ENCODE measurements at places on chromosomes 16 and 17.

DNA sequence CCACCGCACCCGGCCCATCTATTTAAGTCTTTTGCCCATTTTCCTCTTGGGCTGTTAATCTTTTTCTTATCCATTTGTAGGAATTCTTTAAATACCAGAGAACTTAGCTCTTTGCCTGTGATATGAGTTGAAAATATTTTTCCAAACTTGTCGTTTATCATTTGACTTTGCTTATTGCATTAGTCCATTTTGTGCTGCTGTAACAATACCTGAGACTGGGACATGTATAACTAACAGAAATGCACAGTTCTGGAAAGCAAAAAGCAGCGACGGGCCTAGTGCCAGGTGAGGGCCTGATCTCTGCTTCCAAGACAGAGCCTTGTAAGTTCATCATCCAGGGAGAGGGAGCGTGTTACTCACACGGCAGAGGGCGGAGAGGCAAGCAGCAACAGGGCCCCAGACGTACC is 25.6 kb upstream of the BHLHA9 start:
- no peak for DNase-seq

- DNase-seq, result peak; percentile 22
Measured at GRCh38 chr17:52383493-52384100, 225.1 kb upstream of the CA10 start.

GRCh38 chr16:68116256-68116867 is 31.2 kb downstream of the NFATC3 start:
- DNase-seq, result peak; percentile 28

DNA sequence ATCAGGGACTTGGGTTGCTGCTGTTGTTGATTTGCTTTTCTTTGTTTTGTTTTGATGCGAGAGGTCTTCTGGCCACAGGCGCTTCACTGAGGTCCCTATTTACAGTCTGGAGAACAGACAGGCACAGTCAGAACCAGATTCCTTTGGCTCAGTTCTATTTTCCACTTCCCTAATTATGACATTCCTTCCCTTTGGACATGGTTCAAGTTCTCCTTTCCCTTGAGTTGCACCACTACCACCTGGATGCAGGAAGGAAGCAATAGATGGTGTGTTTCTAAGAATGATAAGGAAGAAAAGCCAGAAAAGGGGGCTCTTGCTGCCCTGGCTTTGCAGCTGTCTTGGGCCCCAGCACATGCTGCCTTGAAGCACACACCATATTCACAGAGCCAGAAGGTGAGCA is 160.6 kb downstream of the MAF start:
- no peak for DNase-seq

DNA sequence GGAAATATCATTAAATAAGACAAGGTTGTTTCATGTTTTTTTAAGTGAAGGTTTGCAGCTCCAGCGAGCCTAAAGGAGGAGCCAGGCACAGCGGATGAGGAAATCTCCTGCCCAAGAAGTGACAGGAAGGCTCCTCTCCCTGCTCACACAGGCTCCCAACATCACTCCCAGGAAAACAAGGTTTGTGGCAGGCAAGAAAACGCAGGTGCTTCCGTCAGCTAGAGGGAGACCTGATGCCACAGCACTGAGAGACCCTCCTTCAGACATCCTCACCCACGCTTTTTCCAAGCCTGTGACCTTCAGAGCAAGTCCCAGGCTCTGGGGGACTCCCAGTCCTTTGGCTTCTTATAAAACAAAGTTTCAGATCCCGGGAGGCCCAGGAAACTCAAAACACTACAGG is 89.7 kb downstream of the ZNF423 start:
- no peak for DNase-seq

GRCh38 chr16:85390511-85391174 is 222.5 kb upstream of the GSE1 start:
- DNase-seq, result peak; percentile 86

GRCh38 chr17:5775098-5775497 is 190.8 kb upstream of the NLRP1 start:
- no peak for DNase-seq

DNA sequence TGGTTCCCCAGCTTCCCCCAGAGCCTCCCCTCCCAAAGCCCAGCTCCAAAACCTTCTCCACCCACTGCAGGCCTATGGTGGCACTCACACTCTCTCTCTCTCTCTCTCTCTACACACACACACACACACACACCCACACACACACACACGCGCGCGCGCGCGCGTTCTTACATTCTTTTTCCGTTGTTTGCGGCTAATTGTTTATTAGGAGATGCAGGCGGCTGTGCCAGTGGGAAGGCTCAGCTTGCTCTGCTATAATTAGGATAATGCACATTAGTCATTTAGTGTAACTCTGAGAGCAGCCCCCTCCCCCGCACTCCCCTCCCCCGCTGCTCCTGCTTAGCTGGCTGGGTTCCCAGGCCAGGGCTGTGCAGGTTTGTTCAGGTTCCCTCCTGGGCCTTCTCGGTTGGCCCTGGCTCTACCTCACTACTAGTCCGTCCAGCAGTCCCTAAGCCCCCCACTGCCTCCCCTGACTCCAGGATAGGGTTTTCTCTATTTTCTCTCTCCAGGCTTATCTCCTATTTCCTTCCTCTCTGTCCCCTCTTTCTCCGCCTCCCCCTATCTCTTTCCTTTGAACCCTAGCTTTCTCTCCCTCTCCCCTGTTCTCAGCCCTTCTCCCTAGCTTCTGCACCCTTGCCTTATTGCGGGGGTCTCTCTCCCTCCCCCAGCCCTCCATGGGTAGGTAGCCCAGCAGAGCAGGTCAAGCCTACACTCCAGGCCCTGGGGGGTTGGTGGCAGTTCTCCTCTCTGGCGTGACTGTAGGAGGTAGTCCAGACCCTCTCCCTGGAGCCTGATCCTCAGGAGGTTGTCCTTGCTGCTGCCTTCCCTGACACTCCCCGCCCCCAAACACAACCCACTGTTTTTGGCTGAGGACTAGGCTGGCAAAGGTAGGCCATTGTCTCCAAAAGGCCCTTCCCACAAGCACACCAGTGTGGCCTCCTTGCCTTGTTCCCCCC is 34.0 kb downstream of the TMEM132E start:
- DNase-seq, result no peak

Data from fibroblast of skin of scalp (primary cell).